ENCODE measurements at places on chromosomes 6 and 20. TPM values are rescaled to one million over a fixed set of nuclear protein-coding genes. Genes with fewer than 3 reads are reported as not detected.

The OVOL2 gene
- not detected for total RNA-seq

The LIME1 gene
- 5.2 TPM for total RNA-seq

The ALDH8A1 gene
- 0.72 TPM for total RNA-seq

The MYB gene
- total RNA-seq = 0.33 TPM

The GJA1 gene
- total RNA-seq = 563 TPM

The RIN2 gene
- 50.4 TPM for total RNA-seq

The GJA10 gene
- total RNA-seq = not detected

Measured in smooth muscle cell of the pulmonary artery (primary cell).